ENCODE measurements at places on chromosomes 2 and 18.

DNA sequence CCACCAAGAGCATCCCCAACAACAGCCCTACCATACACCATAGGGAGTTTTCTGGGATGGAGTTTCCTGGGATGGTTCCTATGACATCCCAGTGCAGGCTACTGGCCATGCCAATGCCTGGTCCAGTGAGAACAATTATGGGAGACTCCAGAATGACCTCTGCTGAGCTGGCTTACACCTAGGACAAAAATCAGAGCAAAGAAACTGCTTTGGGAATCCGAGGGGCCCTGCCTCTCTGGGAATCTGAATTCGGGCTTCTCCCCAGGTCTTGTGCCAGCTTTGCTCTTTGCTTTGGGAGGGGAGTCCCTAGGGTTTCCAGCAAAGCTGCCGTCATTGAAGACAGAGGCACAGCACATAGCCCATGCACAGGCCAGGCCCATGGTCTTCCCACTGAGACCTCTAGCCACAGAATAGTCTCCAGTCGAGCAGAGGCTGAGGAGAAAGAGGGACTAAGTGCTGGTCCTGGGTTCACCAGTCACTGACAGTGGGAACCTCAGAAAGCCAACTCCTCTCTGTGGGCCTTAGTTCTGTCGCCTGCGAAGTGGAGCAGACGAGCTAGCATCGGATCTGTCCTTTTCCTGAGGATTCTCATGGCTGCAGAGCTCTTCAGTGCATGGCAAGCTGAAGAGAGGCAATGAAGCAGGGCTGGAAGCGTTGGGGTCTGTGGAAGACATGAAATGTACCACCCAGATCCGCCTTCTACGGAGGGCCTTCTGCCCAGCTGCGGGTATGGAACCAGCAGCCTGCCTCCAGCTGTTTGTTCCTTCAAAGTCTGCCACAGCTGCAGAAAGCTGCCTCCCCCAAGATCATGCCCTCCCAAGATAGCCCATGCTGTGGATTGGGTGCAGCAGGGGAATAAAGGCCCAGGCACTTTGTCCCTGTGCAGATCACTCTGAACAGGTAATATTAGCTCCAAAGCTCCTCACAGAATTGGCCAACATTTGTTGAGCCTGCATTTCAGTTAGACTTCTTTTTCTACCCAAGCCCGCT lies 11.2 kb upstream of the LBH start:
- DNase-seq = no peak

DNA sequence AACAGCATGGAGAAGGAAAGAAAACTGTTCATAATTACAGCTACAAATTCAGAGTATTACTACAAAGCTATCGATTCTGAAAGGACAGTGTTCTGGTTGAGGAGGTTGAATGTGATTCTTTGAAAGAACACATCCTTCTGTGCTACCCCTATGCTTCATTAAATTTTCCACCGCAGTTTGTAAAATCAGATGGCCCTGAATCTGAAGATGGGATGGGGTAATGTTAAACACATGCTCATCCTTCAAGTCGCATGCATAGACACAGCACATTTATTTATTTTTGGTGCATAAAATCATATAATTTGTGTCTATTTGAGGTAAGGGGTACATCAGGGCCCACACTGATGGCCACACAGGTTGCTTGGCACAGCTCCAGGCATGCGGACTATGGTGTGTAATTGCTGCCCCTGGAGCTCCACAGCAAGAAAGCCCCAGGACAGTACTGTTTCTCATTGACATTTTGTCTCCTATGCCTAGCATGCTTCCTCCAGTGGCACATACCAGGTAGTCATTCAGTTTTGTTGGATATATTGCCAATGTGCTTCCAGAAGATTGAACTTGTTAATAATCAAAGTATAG lies 238.8 kb upstream of the TANK start:
- DNase-seq = no peak

- DNase-seq = no peak
These were observed 67.3 kb downstream of the TMEM18 start for GRCh38 chr2:609881-610280.

- DNase-seq = no peak
These were observed 60.1 kb downstream of the ASAP2 start for GRCh38 chr2:9266711-9267110.

- no peak for DNase-seq
These were observed 187.7 kb downstream of the LOXHD1 start for GRCh38 chr18:46469186-46469915.

GRCh38 chr2:226885769-226886435 lies 50.0 kb downstream of the RHBDD1 start:
- DNase-seq = no peak

GRCh38 chr2:28002181-28002580 lies 111.7 kb downstream of the BABAM2 start:
- no peak for DNase-seq

- DNase-seq = no peak
These were observed 71.0 kb downstream of the NOL4 start for GRCh38 chr18:34153711-34154110.

GRCh38 chr2:219434718-219435525 lies at the start of gene SPEG:
TSS of gene SPEG (plus strand) at chr2:219434843. CDS start at chr2:219434978, 135 bp downstream.
- DNase-seq = no peak

- no peak for DNase-seq
These were observed 72.8 kb downstream of the DYSF start for GRCh38 chr2:71526141-71526540.

All from stimulated activated CD4-positive, alpha-beta T cell treated with anti-CD3 and anti-CD28 coated beads, TNF-alpha, amount 100 ng/mL, for 48 hours (primary cell).